ENCODE measurements at places on chromosomes 7 and 10. TPM values are rescaled to one million over a fixed set of nuclear protein-coding genes. Genes with fewer than 3 reads are reported as not detected.

GRCh38 chr10:78686444-78687060, 382.2 kb upstream of the ZMIZ1 start:
- no peak for DNase-seq
- H3K27me3 ChIP-seq: peaks cover 8% of the 10 kb centered on the region
- H3K27ac ChIP-seq: no peak overlapping the region

DNA sequence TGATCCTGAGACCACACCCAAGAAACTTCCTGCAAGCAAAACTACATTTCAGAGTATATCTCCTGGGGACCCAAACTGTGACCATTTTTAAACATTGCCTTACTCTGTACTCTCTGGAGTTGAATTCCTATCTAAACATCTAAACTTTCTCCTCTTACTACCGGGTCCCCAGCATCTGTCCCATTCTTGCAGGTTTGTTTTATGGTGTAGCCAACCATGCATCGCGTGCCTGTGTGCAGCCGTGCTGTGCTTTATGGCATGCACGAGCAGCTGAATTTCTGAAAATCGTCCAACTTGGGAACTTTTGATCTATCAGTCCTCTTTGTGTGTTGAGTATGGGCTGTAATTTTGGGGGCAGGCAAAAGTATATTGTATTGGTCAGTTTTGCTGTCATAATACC, 423.8 kb upstream of the DPP6 start:
- H3K27me3 ChIP-seq: no peaks in the 10 kb centered on the region
- DNase-seq: no peak
- H3K27ac ChIP-seq: no peak overlapping the region
- no peak overlapping the region for H3K4me3 ChIP-seq
- no peaks in the 10 kb centered on the region for H3K36me3 ChIP-seq
- H3K4me1 ChIP-seq: no peaks in the 10 kb centered on the region

- peaks cover 9% of the 10 kb centered on the region for H3K27me3 ChIP-seq
- no peak for DNase-seq
- no peaks in the 10 kb centered on the region for H3K36me3 ChIP-seq
- H3K4me1 ChIP-seq: no peaks in the 10 kb centered on the region
- no peak overlapping the region for H3K4me3 ChIP-seq
These were observed 47.6 kb downstream of the ZRANB1 start for GRCh38 chr10:124989526-124989925.

- peaks cover 6% of the 10 kb centered on the region for H3K27me3 ChIP-seq
- H3K27ac ChIP-seq: no peak overlapping the region
- H3K4me1 ChIP-seq: peaks cover 6% of the 10 kb centered on the region
These were observed 155.7 kb downstream of the TCERG1L start for GRCh38 chr10:131155876-131156230.

DNA sequence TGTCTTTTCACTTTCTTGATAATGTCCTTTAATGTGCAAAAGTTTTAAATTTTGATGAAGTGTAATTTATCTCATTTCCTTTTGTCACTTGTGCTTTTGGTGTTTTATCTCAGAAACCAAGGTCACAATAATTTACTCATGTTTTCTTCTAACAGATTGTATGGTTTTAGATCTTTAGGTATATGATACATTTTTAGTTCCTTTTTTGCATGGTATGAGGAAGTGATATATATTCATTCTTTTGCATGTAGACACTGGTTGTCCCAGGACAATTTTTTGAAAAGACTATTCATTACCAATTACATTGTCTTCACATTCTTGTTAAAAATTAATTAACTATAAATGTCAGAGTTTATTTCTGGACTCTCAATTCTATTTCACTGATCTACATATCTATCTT, 39.8 kb upstream of the GPR22 start:
- H3K4me3 ChIP-seq: no peak overlapping the region
- no peaks in the 10 kb centered on the region for H3K36me3 ChIP-seq
- H3K27ac ChIP-seq: no peak overlapping the region
- no peaks in the 10 kb centered on the region for H3K4me1 ChIP-seq

DNA sequence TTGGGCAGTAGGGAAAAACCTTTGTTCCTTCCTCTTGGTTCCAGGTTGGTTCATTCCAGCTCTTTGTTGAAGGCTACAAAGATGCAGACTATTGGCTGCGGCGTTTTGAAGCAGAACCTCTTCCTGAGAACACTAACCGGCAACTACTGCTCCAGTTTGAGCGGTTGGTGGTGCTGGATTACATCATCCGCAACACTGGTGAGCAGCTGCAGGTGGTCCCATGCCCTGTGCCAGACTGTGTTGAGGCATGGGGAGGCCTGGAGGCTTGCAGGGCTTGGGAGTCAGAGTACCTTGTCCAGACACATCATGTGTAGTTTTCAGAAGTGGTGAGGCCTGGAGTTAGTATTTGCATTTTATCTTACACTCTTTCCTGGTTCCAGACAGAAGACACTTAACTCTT, 16.3 kb downstream of the PI4K2A start:
- peaks cover 4% of the 10 kb centered on the region for H3K27me3 ChIP-seq
- no peak overlapping the region for H3K4me3 ChIP-seq
- H3K4me1 ChIP-seq: peaks cover 7% of the 10 kb centered on the region
- DNase-seq: no peak
- H3K27ac ChIP-seq: no peak overlapping the region

- H3K4me1 ChIP-seq: peaks cover 4% of the 10 kb centered on the region
- no peak overlapping the region for H3K27ac ChIP-seq
- DNase-seq: no peak
- H3K36me3 ChIP-seq: no peaks in the 10 kb centered on the region
- no peaks in the 10 kb centered on the region for H3K27me3 ChIP-seq
These were observed 123.5 kb downstream of the SFMBT2 start for GRCh38 chr10:7287377-7287776.

DNA sequence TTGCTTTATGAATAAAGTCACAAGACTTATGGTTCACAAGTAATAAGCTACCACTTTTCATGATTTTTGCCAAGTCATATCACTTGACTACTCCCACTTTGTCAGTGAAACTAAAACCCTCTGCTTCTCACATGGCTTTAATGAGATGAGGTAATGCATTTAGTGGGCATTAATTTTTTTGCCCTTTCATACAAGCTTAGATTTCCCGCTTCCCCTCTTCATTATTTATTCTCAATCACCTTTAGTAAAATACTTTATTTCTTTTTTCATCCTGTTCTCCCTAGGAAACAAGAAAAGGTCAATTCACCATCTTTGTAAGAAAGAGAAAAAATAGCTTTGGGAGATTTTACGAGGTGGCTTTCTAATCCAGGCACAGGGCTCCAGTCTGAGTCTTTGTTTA, 109.6 kb upstream of the STARD3NL start:
- H3K4me1 ChIP-seq: peaks cover 3% of the 10 kb centered on the region
- H3K27ac ChIP-seq: no peak overlapping the region
- H3K4me3 ChIP-seq: no peak overlapping the region
- DNase-seq: no peak
- no peaks in the 10 kb centered on the region for H3K27me3 ChIP-seq

DNA sequence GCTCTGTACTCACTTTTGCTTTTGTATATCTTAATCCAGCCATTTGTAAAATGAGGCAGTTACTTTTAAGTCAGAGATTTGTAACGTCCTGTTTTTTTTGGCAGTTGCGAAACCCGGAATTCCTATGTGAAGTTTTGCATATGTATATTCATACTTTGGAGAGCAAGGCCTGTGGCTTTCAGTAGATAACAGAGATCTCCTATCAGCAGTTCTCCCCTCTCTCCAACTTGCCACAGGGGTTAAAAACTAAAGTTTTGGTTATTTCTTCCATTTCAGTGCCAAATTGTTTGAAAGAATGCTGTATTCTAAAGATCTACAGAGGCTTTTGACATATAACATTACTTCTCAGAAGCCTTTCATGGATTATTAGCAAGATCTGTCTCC, 102.4 kb downstream of the EXOC4 start:
- H3K27me3 ChIP-seq: no peaks in the 10 kb centered on the region
- no peaks in the 10 kb centered on the region for H3K4me1 ChIP-seq
- H3K27ac ChIP-seq: no peak overlapping the region
- no peak for DNase-seq

- no peak overlapping the region for H3K27ac ChIP-seq
- H3K4me3 ChIP-seq: no peak overlapping the region
- peaks cover 5% of the 10 kb centered on the region for H3K4me1 ChIP-seq
These were observed 30.6 kb downstream of the JMJD1C start for GRCh38 chr10:63434866-63435854.

DNA sequence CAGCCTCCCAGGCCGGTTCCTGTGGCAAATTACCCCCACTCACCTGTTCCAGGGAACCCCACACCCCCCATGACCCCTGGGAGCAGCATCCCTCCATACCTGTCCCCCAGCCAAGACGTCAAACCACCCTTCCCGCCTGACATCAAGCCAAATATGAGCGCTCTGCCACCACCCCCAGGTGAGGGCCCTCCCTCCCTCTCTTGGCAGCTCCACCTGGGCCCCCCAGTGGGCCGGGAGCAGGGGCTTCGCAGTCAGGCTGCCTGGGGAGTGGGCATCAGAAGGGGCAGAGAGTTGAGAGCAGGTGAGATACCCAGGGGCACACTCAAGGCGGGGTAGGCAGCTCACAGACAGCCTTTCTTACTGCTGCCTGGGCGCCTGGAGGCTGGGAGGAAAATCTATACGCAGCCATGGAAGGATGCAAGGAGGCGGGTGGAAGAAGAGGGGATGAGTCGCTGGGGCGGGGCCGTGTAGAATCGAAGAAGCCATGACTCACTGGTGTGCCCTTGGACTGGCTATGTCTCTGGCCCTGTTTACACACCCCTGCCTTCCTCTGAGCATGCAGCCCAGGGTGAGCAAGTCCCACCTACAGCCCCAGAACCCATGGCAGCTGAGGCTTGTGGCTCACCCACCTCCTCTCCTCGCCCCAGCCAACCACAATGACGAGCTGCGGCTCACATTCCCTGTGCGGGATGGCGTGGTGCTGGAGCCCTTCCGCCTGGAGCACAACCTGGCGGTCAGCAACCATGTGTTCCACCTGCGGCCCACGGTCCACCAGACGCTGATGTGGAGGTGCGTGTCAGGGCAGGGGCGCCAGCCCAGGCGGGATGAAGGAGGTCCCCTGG, 48.6 kb upstream of the PPIF start:
- H3K27ac ChIP-seq: peak overlapping the region; percentile 59
- no peaks in the 10 kb centered on the region for H3K36me3 ChIP-seq

DNA sequence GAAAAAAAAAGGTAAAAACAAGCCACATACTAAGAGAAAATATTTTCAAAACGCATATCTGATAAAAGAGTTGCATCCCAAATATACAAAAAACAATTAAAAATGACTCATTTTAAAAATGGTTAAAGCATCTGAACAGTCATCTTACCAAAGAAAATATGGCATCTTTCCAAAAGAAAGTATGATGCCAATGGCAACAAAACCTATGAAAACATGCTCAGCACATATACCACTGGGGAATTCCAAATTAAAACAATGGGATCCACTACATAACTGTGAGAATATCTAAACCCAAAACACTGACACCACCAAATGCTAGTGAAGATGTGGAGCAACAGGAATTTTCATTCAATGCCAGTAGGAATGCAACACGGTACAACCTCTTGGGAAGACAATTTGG, 39.3 kb downstream of the VSTM2A start:
- H3K36me3 ChIP-seq: no peaks in the 10 kb centered on the region
- no peaks in the 10 kb centered on the region for H3K4me1 ChIP-seq
- H3K4me3 ChIP-seq: no peak overlapping the region
- H3K27ac ChIP-seq: no peak overlapping the region

DNA sequence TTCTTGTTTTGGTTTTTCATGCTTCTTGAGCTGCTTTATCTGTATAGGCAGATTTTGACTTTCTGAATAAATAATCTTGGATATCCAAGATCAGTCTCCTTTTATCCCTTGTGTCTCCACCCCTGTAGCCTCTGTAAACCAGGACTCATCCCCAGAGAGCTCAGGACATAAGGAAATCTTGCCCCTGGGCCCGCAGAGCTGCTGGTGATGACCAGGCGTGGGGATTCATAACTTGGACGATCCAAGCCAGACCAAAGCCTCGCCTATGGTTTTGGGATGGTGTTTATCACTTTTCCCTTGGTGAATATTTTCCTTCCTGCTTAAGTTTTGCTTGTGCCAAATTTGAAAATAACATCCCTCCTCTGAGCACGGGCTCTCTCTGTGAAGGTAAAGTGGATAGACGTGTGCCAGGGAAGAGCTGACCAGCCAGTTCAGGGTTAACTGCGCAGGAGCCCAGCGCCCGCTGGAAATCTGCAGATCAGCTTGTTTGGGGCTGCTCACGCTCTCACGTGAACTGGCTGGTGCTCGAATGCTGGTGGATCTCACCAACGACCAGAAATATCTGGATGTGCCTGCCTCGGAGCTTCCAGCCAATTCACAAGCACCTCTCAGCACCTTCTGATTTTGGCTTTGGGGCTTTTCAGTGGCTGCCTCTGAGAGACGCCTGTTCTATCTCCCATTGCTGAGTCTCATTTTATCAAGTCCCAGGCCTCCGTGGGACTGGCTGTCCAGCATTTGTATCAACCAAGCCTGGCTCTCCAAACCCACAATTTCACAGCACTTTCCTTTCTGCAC, 132.1 kb upstream of the BTBD16 start:
- no peak for DNase-seq
- peaks cover 63% of the 10 kb centered on the region for H3K4me1 ChIP-seq
- peak overlapping the region; percentile 100 for H3K27ac ChIP-seq
- H3K36me3 ChIP-seq: peaks cover 4% of the 10 kb centered on the region
- H3K4me3 ChIP-seq: peak overlapping the region; percentile 59

GRCh38 chr7:36600869-36601530, 123.3 kb downstream of the AOAH start:
- no peaks in the 10 kb centered on the region for H3K36me3 ChIP-seq
- H3K27me3 ChIP-seq: no peaks in the 10 kb centered on the region
- no peak overlapping the region for H3K4me3 ChIP-seq
- H3K27ac ChIP-seq: no peak overlapping the region

DNA sequence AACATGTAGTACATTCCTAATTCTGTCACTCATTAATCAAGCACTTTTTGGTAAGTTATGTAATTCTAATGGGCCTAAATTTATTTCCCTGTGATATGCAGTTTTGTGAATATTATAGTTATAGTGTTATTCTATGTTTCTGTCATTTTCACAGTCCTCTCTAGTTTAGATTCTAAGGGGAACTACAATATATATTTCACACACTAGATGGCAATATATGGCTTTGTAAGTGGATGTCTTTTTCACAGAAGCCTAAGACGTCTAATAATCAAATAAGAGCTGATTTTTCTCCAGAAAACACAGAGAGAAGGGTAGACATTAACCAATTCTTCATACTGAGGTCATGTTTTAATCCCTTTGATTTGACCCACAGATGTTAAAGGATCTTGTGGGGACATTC, 18.0 kb downstream of the RNLS start:
- no peaks in the 10 kb centered on the region for H3K36me3 ChIP-seq
- DNase-seq: no peak
- H3K27ac ChIP-seq: no peak overlapping the region
- H3K27me3 ChIP-seq: no peaks in the 10 kb centered on the region
- H3K4me1 ChIP-seq: no peaks in the 10 kb centered on the region

GRCh38 chr7:23533238-23533604, 1.4 kb upstream of the TRA2A start:
- peak overlapping the region; percentile 31 for H3K27ac ChIP-seq
- no peak overlapping the region for H3K4me3 ChIP-seq
- DNase-seq: no peak
- no peaks in the 10 kb centered on the region for H3K36me3 ChIP-seq
- peaks cover 12% of the 10 kb centered on the region for H3K4me1 ChIP-seq

GRCh38 chr7:4621396-4621795, 60.7 kb upstream of the FOXK1 start:
- no peak overlapping the region for H3K27ac ChIP-seq
- H3K4me3 ChIP-seq: no peak overlapping the region
- peaks cover 4% of the 10 kb centered on the region for H3K4me1 ChIP-seq
- no peak for DNase-seq
- peaks cover 4% of the 10 kb centered on the region for H3K27me3 ChIP-seq

HKDC1 gene
- not detected for total RNA-seq

FAM25G gene
- total RNA-seq: not detected

KEL gene
- 0.64 TPM for total RNA-seq

PAX2 gene
- total RNA-seq: not detected

GALNT17 gene
- 42.0 TPM for total RNA-seq

TMEM273 gene
- 0.39 TPM for total RNA-seq

LRRC18 gene
- total RNA-seq: not detected

DPYSL4 gene
- 402 TPM for total RNA-seq

NT5C3A gene
- 35.9 TPM for total RNA-seq

PRKAR2B gene
- 14.6 TPM for total RNA-seq

FBXO24 gene
- total RNA-seq: 0.49 TPM

OR6V1 gene
- not detected for total RNA-seq

Data from glutamatergic neuron (in vitro differentiated cells).